ENCODE measurements at places on chromosomes 5 and 9.

GRCh38 chr9:12863618-12864017 lies 88.8 kb downstream of the LURAP1L start:
- DNase-seq = no peak

GRCh38 chr5:166594567-166594966 lies 1696.9 kb upstream of the WWC1 start:
- no peak for DNase-seq

DNA sequence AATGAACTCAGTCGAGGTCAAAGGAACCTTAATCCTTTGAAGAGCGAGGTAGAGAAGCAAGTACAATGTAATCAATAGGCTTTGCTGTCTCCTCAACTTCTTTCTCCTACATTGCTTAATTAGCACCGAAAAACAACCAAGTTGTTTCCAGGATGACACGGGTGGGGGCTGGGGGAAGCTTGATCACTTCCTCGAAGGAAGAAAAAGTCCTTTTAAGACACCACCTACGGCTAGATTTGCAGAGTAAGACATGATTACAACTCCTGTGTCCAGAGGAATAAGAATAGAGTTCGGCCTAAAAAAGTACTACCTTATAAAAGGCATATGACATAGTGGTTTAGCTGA lies 811 bp upstream of the ARRDC3 start:
- peak; percentile 33 for DNase-seq

DNA sequence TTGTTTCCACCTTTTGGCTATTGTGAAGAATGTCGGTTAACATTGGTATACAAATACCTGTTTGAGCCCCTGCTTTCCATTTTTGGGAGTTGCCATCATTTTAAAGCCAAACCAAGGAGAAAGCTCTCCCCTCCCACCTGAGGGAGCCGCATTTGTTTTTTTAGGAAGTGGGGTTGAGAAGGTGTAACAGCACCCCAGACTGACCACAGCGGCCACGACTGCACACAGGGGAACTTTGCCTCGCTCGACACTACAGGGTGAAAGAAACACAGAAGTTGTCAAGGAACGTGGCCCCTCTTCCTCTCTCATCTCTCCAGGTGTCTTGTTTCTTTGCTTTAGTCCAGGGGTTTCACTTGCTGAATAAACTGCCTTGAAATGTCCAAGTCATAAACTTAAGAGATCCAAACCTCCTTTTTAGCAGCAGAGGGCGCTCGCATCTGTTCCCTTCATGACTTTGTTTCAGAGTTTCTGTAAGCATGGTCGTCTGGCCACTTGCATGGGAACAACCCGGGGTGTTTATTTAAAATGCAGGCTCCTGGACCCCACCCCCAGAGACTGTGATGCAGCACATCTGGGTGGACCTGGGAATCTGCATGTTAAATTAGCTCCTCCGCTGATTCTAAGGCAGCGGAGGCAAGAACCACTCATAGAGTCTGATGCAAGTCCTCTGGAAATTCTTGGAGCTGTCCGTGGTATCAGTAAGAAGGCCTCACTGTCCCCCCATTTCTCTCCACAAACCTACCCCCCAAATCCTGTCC lies 2.1 kb upstream of the TTLL11 start:
- peak; percentile 78 for DNase-seq

Data from A673 (cell line).